ENCODE measurements at places on chromosomes 6 and 20. TPM values are rescaled to one million over a fixed set of nuclear protein-coding genes. Genes with fewer than 3 reads are reported as not detected.

Gene EZR
- 71.5 TPM for total RNA-seq

- H3K4me1 ChIP-seq = peaks cover 14% of the 10 kb centered on the region
- no peaks in the 10 kb centered on the region for H3K36me3 ChIP-seq
- peak overlapping the region; percentile 63 for H3K27ac ChIP-seq
- H3K4me3 ChIP-seq = no peak overlapping the region
- H3K27me3 ChIP-seq = no peaks in the 10 kb centered on the region
Measured at GRCh38 chr6:41451515-41452163, 94.5 kb upstream of the FOXP4 start.

- no peaks in the 10 kb centered on the region for H3K27me3 ChIP-seq
- H3K36me3 ChIP-seq = no peaks in the 10 kb centered on the region
- DNase-seq = no peak
- no peak overlapping the region for H3K27ac ChIP-seq
- H3K4me3 ChIP-seq = no peak overlapping the region
Measured at GRCh38 chr20:8790442-8791074, 278.3 kb upstream of the PLCB4 start.

- no peaks in the 10 kb centered on the region for H3K27me3 ChIP-seq
- DNase-seq = no peak
- H3K4me1 ChIP-seq = peaks cover 30% of the 10 kb centered on the region
- H3K36me3 ChIP-seq = no peaks in the 10 kb centered on the region
- peak overlapping the region; percentile 83 for H3K4me3 ChIP-seq
Measured at GRCh38 chr20:63829945-63830835, 874 bp downstream of the ZBTB46 start.

- H3K4me1 ChIP-seq = peaks cover 21% of the 10 kb centered on the region
- H3K4me3 ChIP-seq = no peak overlapping the region
- peak overlapping the region; percentile 70 for H3K27ac ChIP-seq
- no peaks in the 10 kb centered on the region for H3K27me3 ChIP-seq
- no peak for DNase-seq
Measured at GRCh38 chr6:168937054-168937453, 316.6 kb downstream of the THBS2 start.

- no peak overlapping the region for H3K27ac ChIP-seq
- no peaks in the 10 kb centered on the region for H3K27me3 ChIP-seq
- no peak overlapping the region for H3K4me3 ChIP-seq
Measured at GRCh38 chr6:142537612-142538478, 236.0 kb downstream of the ADGRG6 start.

DNA sequence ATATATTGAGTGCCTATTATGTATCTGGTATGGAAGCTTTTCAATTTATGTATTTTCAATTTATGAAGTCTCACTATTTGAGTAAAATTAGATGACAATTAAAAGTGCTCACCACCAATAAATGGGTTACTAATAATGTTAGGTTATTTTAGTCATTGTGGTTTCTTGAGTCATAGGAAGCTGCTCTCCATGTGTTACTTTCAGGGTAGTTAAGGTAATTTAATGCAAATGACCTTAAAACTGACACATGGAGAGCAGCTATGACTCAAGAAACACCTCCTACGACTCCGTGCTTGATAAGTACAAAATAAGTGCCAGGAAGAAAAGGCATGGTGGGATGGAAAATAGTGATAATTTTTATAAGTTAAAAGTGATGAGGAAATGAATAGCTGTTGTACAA lies 16.5 kb upstream of the TINAG start:
- peaks cover 42% of the 10 kb centered on the region for H3K4me1 ChIP-seq
- H3K4me3 ChIP-seq = no peak overlapping the region
- H3K27ac ChIP-seq = no peak overlapping the region
- no peaks in the 10 kb centered on the region for H3K36me3 ChIP-seq
- no peaks in the 10 kb centered on the region for H3K27me3 ChIP-seq
